ENCODE measurements at places on chromosomes 1 and 21.

GRCh38 chr1:94160811-94161210 is 39.9 kb upstream of the ABCA4 start:
- no peak for DNase-seq

DNA sequence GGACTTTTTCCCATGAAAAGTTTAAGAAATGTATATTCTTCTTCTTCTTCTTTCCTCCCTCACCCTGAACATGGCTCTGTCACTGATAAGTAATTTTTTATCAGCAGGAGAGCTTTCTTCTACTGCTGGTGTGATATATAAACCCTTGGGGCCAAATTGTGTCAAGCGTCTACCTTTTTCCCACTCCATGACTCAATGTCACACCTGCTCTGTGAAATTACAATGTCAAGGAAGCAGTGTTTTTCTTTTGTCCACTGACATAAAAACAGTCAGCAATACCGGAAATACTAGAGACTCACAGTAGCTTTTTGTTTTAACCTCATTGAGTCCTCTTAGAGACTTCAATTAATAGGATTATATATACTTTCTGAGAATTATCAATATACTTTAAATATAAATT is 416.2 kb upstream of the ADGRL4 start:
- DNase-seq, result no peak

DNA sequence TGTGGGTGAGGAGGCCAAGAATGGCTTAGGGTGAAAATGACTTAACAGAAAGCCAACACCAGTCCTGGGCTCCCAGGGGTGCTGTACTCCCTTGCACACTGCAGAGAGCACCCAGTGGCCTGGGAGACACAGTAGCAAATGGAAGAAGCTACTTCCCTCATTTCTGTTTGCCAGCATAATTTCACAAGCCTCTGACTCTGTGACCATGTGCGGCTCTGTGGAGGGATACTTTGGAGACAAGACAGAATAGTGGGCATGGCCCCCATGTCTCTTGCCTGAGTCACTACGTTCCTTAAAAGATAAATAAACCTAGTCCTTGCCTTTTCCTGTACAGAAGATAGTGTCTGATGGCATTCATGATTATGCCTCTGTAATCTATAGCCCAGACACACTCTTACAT is 38.1 kb downstream of the TRIM62 start:
- no peak for DNase-seq

- DNase-seq, result no peak
Measured at GRCh38 chr1:150820730-150821512, 12.9 kb upstream of the CTSK start.

- DNase-seq, result no peak
Measured at GRCh38 chr1:163076044-163076443, 6.9 kb downstream of the RGS4 start.

DNA sequence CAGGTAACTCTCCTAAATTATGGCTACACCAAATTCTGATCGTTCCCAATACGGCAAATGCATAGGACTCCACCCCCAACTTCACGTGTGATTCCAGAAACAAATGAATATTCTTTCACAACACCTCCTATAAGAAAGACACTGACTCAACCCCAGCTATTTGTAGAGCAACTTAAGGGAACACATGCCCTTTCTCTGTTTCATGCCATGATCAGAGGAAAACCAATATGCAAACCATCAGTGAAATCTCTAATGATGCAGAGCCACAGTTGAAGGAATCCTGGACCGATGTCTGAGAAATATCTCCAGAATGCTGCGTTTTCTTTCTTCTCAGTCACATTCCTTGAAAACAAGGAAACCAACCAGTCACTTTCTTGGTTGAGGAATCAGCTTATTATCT is 164.2 kb upstream of the PTBP2 start:
- DNase-seq, result no peak

GRCh38 chr1:214700437-214700836 is 97.4 kb downstream of the CENPF start:
- DNase-seq, result no peak

- DNase-seq, result no peak
Measured at GRCh38 chr1:82162486-82163420, 362.0 kb downstream of the ADGRL2 start.

- no peak for DNase-seq
Measured at GRCh38 chr1:55708781-55709180, 493.6 kb upstream of the USP24 start.

GRCh38 chr1:201250326-201251011 is 32.8 kb upstream of the PKP1 start:
- DNase-seq, result peak; percentile 70

GRCh38 chr1:105442901-105443300 is 1613.6 kb upstream of the PRMT6 start:
- no peak for DNase-seq

DNA sequence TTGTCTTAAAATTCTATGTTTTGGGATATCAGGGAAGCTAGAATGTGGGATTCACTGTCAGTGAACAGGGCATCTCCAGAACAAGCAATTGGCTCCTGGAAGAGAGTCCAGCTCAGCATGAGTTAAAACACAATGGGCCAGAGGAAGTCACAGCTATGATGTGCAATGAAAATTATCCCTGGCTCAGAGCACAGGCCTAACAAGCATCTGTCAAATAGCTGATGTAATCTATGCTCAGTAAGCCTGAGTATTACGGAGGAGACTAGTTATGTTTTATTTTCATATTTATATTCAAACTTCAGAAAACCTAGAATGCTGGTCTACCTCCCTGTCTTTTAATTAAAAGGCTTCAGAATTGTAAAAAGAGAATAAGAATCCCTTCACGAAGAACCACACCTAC is 41.6 kb downstream of the PARP1 start:
- no peak for DNase-seq

- DNase-seq, result no peak
Measured at GRCh38 chr1:99728494-99729235, 37.8 kb downstream of the FRRS1 start.

- DNase-seq, result no peak
Measured at GRCh38 chr1:165543532-165544438, at the start of gene LRRC52. LRRC52 (plus strand) TSS chr1:165544000; CDS start chr1:165544297, 297 bp downstream.

DNA sequence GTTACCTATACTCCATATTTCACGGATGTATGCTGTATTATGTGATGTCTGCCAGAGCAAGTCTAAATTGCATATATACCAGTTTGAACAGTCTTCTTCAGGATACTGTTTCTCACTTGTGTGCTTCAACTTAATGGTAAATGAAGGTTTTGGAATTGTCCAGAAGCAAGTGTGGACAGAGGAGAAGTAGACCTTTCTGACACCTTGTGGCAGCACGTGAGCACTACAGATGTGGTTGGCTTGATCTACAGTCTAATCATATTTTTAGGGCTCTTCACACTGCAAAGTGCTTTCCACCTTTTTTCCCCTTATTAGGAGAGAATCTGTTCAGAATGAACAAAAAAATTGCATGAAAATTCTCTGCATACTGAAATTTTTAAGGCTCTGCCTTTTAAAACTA is 10.9 kb downstream of the MORC3 start:
- DNase-seq, result no peak

DNA sequence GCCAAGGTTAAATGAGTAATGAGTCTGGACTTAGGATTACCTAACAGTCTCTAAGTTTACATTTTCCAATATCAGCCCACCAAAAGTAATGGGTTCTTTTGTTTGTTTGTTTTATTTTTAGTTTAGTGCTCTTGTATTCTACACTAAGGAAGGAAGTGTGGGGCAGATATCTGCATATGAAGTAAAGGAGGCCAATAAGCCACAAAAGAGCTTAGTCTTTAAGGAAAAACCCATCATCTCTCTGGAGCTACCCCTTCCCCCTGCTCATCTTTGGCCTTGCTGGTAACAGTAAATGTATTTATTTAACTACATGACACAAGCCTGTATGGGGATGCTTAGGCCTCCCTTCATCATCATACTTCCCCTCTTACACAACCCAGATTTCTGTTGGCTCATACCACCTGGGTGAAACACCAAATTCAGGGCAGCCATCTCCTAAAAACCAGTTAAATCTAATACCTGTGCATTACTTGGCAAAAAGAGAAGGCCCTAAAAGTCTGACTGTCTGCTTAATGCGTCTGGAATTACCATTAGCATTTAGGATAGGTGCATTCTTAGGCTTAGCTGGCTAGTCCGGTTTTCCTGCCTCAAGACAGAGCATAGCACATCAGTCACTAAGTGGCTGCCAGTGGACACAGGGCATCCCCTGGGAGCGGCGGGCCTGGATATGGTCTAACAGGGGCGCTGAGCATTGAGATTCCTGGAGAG is 96.8 kb upstream of the ADGRL2 start:
- DNase-seq, result no peak

DNA sequence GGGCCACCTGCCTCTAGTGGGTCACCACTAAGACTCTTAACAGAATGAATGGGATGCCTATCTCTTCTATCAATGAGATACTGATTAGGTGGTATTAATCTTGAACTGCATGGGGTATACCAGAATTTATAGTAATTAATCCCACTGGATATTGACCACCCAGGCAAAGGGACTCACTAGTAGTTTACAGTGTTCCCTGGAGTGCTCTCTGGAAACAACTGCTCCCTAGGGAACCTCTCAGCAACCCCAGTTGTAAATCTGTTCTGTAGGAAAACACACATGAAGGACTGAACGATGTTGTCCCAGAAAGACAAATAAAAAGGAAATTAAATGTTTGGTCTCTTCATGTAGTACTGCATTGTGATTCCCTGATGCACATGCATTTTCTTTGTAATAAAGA is 430.5 kb downstream of the HLX start:
- DNase-seq, result no peak
